Activated naive CD4-positive, alpha-beta T cell treated with anti-CD3 and anti-CD28 coated beads, Interleukin-2, amount 50 U/mL, for 16 hours (primary cell): ENCODE measurements at places on chromosomes 1 and 21.

DNA sequence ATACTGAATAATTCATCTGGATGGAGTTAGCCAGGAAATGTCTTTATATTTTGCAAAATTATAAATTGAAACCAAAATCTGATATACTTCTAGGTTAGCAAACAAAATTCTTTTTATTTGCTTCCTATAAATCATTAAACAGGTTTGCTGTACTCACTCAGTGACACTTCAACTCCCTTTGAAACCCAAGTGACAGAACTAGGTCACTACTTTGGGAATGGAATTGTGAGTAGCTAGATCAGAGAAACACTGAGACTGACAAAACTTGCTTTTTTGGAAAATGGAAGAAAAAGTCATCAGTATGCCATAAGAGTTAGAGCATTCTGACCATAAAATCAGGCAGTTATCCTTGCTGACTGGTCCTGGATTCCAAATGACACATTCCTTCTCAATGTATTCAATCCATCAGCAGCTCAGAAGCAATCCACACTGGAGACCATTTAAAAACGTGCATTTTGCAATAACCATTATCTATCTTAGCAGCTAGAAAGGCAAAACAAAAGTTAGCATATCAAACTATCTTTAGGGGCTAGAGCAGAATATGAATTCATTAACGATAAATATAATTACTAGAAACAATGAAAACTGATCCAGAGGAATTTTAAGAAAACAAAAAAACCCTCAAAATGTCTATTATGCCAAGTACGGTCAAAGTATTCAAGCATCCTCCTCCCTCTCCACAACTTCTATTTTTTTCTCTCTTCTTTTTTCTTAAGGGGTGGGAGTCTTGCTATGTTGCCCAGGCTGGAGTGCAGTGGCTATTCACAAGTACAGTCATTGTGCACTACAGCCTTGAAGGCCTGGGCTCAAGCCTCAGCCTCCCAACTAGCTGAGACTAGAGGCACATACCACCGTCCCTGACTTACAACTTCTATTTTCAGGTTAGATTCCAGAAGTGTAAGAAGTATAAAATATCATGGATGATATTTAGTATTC lies 60.1 kb downstream of the HNRNPR start:
- DNase-seq = no peak

GRCh38 chr1:56964349-56965017 lies 1.3 kb downstream of the C8B start:
- DNase-seq = no peak

- DNase-seq = no peak
Measured at GRCh38 chr1:54980528-54981241, at the start of gene TMEM61. TMEM61 (plus strand) TSS chr1:54980628; CDS start chr1:54981066, 438 bp downstream.

- DNase-seq = no peak
Measured at GRCh38 chr1:183883623-183884022, 78.7 kb downstream of the RGL1 start.

GRCh38 chr1:170594066-170594626 lies 62.2 kb downstream of the GORAB start:
- no peak for DNase-seq

DNA sequence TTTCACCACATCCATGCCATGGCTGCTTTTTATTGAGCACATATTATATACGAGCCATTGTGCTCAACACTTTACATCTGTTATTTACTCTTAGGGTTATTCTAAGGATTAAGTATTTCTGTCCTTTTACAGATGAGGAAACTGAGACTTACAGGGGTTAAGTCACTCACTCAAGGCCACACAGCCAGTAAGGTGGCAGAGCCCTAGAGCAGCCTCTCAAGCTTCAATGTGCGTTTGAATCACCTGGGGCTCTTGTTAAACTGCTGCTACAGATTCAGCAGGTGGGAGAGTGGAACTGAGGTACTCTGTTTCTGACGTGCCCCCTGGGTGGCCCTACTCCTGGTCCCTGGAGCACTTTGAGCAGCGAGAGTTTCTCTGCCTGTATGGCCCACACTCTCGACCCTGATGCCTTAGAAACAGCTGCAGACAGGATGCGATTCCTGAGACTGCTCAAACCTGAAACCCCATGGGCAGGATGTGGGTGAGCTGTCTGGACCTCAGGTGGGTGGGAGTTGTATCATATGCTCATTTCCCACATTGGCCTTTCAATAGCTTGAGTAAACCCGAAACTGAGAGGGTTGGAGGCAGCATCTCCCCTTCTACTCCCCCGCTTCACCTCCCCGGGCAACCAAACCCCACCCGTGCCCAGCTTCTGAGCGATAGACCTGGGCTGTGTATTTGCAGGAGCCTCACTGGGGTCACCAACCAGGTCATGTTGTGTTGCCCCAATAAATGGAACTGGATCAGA lies 59.3 kb downstream of the MAN1C1 start:
- DNase-seq = peak; percentile 79

DNA sequence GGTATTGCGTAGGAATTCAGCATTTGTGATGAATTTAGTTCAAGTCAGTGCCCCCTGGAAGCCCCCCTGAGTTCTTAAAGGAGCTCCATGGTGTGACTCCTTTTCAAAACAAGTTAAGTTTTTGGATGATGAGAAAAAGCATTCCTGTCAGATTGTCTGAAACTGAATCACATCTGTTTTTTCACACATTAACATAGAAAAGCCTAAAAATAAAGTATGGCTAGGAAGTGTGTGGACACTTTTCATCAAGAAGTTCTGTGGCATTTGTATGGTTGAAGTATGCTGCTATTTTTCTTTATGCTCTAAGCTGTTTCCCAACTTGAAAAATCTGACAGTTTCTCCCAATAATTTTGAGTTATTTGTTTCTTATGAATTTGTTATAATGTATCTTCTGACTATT lies 33.7 kb downstream of the PRDM2 start:
- no peak for DNase-seq
